ENCODE measurements at places on chromosomes 1 and 21.
A peak's percentile ranks its signal among the peaks of the same experiment; 100 is the strongest.

- DNase-seq: no peak
These were observed 448.0 kb downstream of the KCNT2 start for GRCh38 chr1:196160066-196160795.

DNA sequence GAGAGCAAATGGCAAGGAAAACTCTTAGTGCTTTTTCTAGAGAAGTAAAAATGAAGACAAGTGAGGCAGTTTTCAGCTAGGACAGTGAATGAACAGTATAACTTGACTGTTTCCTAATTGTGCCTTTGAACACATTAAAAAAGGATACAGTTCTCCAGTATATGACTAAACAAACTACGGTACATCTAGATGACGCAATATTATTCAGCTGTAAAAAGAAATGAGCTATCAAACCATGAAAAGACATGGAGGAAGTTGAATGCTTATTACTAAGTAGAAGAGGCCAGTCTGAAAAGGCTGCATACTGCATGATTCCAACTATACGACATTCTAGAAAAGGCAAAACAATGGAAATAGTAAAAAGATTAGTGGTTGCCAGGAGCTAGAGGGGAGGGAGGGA is 206.3 kb downstream of the SIPA1L2 start:
- no peak for DNase-seq

- no peak for DNase-seq
These were observed 49.7 kb downstream of the PROX1 start for GRCh38 chr1:214037468-214037867.

- no peak for DNase-seq
These were observed 517.2 kb upstream of the NR5A2 start for GRCh38 chr1:199510314-199510713.

- DNase-seq: no peak
These were observed 12.6 kb downstream of the NHLH2 start for GRCh38 chr1:115828101-115829022.

- DNase-seq: no peak
These were observed 153.3 kb downstream of the NR5A2 start for GRCh38 chr1:200180821-200181220.

DNA sequence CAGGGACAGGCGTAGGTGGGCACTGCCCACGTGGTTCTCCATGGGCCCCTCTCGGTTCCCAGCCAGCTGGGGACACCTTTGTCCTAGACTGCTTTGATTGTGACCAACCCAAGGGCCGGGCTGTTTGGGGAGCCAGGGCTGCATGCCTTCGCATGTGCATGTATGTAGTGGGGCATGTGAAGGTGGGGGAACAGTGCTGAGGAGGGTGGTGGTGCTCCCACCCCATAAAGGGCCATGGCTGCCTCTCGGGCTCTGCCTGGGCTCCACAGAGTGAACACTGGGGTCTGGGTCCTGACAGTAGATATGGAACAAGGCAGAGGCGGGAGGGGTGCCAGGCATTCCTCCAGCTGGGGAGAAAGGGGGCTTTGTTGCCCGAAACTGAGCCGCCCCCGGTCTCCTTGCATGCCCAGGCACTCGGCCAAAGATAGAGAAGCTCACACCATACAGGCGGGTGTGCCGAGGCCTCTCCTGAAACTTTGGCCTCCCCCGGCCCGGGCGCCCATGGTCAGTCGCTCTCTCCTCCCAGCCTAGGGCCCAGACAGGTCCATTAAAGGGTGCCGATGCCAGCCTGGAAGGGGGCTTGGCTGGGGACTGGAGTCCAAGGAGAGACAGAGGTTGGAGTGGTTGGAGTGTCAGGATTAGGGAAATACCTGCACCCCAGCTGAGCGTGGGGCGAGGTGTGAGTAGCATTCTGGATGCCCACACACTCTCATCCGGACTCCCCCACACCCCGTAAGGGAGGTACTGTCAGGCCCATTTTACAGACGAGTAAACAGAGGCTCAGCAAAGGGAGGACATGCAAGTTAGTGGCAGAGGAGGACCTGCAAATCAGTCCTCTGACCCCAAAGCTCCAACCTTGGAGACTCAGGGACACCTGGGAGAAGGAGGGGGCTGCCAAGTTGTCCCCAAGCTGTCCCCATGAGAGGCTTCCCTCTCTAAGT is 41.1 kb downstream of the EPHA2 start:
- no peak for DNase-seq

GRCh38 chr1:186060226-186060625 is 314.8 kb downstream of the TPR start:
- DNase-seq: no peak

- DNase-seq: no peak
These were observed 56.9 kb downstream of the SLC45A1 start for GRCh38 chr1:8374812-8375211.

GRCh38 chr1:15684042-15684461 is at the start of gene PLEKHM2:
TSS of gene PLEKHM2 (plus strand) at chr1:15684320. CDS start at chr1:15684559, 239 bp downstream.
- DNase-seq: peak; percentile 78

GRCh38 chr1:209617047-209617673 is 33.6 kb downstream of the CAMK1G start:
- no peak for DNase-seq

DNA sequence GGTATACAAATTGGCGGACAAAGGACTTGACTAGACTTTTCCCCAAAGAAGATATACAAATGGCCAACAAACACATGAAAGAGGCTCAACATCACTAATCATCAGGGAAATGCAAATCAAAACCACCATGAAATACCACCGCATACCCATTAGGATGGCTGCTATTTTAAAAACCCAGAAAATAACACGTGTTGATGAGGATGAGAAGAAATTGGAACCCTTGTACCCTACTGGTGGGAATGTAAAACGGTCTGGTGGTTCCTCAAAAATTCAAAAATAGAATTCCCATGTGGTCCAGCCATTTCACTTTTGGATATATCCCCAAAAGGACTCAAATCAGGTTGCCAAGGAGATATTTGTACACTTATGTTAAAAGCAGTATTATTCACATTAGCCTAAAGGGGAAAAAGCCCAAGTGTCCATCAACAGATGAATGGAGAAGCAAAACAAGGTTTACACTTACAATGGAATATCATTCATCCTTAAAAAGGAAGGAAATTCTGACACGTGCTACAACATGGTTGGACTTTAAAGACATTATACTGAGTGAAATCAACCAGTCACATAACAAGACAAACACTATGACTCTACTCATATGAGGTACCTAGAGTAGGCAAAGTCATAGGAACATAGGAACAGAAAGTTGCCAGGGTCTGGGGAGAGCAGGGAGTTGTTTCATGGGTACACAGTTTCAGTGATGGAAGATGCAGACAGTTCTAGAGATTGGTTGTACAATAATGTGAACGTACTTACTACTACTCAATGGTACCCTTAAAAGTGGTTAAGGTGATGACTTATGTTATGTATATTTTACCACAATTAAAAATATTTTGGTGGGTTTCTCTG is 17.0 kb downstream of the CD34 start:
- no peak for DNase-seq

DNA sequence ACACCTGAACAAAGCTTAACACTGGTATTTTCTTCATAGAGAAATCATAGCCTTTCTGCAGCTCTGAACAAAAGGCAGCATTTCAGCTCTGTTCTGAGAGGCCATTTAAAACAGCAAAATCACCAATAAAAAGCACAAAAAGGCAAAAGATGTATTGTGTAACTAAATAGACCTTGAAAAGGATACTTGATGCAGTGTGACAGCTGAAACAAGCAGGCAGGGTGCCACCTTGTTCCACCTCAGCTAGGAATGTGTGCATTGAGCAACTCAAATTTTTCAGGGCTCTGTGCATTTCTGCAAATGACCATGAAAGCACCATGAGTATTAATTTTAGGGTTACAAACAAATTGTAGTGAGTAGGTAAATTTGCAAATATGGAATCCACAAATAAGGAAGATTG is 65.8 kb downstream of the RHOU start:
- DNase-seq: no peak

- DNase-seq: no peak
These were observed 32.6 kb downstream of the CHIA start for GRCh38 chr1:111323231-111323630.

GRCh38 chr1:17162941-17163340 is 42.0 kb upstream of the PADI1 start:
- no peak for DNase-seq

- DNase-seq: no peak
These were observed 7.1 kb upstream of the CD34 start for GRCh38 chr1:207918011-207918410.

- no peak for DNase-seq
These were observed 100.1 kb downstream of the RUSC1 start for GRCh38 chr1:155420788-155421187.

DNA sequence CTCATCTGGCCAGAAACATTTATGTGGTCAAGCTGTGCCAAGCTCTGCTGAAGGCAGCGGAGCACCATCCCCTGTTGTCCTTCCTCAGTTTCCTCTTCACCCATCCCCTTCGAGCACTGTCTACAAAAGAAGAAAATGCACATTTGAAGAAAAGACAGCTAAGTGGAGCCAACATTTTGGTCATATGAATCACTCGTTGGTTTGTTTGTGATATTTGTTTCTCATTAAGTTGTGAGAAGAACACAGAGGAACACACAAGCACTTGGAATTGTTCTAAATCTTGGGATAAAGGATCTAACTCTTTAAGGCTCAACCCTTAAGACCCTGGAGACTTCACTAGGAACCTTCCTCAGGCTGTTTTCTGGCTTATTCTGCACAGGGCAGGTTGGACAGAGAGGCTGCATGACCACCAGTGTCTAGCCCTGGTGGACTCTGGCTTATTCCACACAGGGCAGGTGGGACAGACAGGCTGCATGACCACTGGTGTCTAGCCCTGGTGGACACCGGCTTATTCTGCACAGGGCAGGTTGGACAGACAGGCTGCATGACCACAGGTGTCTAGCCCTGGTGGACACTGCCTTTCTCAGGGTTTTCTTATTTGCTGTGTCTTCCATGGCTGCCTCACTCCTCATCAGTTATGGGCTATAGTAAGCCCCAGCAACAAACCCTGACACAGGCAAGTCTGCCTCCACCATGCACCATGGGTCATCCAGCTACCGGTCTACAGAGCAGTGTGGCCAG is 35.3 kb upstream of the COL6A2 start:
- DNase-seq: no peak

DNA sequence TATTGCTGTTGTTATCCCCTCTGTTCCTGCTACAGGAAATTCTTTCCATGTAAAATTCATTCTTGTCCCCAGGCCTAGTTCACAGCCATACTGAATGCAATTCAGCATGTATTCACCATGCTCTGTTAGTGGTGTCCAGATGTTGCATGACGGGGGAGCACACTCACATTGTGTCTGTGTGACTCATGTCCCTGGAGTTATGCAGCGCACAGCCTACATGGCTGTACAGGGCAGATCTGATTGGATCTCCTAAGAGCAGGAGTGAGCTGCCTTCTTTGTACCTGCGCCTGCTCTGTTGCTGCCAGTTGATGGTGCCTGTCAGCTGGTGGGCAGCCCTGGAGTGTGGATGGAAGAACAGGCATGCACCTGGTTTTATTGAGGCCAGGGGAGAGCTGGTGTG is 17.6 kb downstream of the HTR6 start:
- no peak for DNase-seq

DNA sequence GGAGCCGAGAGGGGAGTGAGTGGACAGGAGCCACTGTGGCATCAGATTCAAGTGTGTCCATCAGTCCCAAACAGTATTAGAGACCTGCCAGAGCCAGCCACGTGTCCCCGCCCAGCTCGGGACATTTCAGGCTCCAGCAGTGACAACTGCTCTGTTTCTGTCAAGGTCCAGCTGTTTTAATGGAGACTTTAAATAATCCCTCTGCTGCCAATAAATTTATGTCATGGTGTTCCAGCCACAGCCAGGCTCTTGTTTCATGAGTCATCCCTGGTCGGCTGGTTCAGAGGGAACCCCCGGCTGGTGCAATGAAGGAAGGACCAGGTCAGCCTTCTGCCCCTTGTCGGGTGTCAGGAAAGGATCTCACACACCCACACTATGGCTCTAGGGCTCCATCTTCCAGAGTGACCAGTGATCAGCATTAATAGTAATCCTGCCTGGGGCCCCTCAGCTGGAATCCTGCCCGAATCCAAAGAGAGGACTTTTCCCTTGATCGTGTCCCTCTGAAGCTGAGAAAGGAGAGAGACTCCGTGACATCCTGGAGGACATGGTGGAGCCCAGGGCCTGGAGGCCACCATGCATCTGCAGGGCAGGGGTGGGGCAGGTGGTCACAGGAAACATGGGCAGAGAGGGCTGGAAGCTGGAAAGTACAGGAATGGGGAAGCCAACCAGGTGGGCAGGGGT is 197.3 kb downstream of the MATN1 start:
- no peak for DNase-seq

GRCh38 chr1:156848461-156849150 is 10.3 kb downstream of the INSRR start:
- no peak for DNase-seq

- no peak for DNase-seq
These were observed 144.7 kb downstream of the CASZ1 start for GRCh38 chr1:10651793-10652192.

DNA sequence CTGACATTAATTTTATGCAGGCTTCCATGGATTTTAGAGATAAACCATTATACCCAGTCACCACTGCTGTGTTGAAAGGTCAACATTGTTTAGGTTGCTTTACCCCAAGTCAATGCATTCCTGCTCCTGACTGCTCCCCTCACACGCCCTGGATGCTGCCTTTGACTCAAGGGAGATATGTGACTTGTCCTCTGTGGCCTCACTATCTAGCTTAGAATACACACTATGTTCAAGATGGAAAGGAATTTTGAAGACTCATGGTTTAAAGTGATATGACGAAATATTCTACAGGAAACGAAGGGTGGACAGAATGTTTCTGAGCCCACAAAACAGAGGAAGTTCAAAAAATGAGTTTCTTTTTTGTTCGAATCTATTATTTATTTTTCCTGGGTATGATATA is 170.4 kb upstream of the NR5A2 start:
- DNase-seq: no peak

DNA sequence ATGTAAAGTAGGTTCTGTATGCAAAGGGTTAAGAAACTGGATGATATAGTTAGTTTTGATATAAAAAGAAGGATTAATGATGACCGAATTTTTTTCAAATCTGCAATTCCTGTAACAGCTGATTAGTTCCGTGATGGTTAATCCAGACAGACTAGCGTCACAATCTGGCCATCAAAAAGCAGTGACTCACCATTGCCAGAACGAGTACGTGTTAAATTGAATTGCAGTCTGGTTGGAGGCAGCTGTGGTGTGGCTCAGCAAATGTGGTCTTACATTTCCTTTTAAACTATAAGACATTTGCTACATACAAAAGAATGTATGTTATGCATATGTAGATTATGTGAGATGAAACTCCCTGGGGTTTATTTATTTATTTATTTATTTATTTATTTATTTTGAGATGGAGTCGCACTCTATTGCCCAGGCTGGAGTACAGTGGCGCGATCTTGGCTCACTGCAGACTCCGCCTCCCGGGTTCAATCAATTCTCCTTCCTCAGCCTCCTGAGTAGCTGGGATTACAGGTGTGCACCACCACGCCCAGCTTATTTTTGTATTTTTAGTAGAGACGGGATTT is 139.8 kb downstream of the RYR2 start:
- DNase-seq: no peak

- no peak for DNase-seq
These were observed 314.4 kb upstream of the ZP4 start for GRCh38 chr1:238205045-238205662.

Measured in GM12891 (cell line).